ENCODE measurements at places on chromosomes 5 and 9.
A peak's percentile ranks its signal among the peaks of the same experiment; 100 is the strongest.

DNA sequence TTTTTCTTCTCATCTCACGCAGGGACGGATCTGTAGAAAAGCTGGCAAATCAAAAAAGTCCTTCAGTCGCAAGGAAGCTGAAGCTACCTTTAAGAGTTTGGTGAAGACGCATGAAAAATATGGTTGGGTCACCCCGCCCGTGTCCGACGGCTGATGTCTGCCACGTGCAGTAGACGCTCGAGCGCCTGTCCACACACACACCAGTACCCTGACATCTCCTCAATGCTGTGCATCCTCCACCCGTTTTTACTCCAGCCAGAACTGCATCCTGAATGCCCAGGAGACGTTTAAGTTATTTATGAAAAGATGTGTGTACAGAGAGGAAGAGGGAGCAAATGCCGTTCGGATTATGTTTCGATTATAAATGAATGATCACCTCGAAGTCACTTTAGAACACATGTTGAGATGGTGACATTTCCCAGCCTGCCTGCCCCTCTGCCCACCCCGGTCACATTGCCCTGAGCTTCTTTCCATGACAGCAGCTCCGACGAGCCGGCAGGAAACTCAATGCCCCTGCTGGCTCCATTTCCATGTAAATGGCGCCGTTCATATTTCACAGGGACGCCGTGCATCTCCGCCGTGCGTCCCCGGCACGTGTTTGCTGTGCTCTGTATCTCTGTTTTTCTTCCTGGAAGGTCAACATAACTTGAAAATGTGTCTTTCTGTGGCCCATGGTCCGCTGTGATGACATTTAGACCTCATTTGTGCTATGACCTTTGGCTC lies 42.7 kb downstream of the UBE2QL1 start:
- DNase-seq = no peak

DNA sequence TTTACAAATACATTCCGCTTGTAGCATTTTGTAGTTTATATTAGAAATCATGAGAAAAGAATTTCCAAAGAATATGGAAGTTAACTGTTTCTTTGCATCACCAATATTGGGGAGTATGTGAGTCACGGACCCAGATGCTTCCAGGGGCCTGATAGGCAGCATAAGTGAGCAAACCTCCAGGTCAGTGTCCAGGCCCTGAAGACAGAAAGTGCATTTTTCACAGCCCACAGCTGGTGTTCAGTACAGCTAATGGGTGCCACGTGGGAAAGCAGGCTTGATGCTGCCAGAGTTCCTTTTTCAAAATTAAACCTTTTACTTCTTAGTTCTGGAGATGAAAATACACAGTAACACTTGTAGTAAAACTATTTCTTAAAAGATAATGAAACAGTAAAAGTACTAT lies 454.4 kb upstream of the ACTBL2 start:
- peak; percentile 70 for DNase-seq

- DNase-seq = no peak
These were observed 1173.7 kb upstream of the SEMA6A start for GRCh38 chr5:117748336-117748735.

GRCh38 chr5:174623433-174624019 lies 100.9 kb upstream of the MSX2 start:
- DNase-seq = no peak

GRCh38 chr5:107770051-107770450 lies 99.3 kb upstream of the EFNA5 start:
- no peak for DNase-seq

DNA sequence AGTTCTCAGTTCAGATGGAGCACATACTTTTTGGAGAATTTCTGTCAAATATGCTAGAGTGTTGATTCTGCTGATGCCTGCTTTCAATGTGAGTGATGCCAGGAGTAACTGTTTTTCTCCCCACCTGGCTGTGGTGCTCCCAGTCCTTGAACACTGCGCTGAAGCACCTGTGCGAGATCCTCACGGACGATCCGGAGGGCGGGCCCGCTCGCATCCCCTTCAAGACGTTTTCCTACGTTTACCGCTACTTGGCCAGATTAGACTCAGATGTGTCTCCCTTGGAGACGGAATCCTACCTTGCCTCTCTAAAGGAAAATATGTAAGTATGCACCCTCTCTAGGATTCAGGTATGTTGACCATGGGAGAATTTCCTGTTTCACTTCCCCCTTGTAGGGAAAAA lies 19.4 kb downstream of the ROPN1L start:
- DNase-seq = no peak

DNA sequence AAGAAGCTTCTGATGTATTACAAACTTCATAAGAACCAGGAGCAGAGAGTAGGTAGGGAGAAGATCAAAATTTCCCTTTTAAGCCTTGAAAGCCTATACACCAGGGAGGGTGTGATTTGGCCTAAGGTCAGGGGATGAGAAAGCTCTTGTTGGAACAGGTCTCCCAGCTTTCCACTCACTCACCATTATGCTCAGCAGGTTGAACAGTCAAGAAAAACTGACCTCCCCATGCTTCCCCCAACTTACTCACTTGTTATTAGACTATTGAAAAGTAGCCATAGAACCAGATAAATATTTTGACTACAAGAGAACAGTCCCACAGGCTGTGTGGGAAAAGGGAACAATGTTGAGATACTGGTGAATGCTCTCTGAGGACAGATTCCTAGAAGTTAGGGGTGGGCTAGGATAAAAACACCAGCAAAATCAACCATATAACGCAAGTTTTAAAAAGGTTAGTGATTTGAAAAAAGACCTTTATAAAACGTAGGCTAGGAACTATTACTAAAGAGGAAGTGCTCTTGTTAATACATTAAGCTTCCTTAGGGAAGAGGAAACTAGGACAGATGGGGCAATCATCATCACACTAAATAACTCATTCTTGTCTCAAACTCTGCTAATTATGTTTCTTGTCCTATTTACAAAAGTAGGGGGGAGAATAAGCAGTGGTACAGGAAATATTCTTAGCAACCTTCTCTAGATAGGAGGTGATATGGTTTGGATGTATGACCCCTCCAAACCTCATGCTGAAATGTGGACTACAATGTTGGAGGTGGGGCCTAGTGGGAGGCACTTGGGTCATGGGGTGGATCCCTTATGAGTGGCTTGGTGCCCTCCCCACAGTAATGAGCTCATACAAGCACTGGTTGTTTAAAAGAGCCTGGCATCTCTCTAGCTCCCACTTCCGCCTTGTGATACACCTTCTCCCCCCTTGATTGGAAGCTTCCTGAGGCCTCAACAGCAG lies 31.0 kb downstream of the PCDHGC5 start:
- no peak for DNase-seq

DNA sequence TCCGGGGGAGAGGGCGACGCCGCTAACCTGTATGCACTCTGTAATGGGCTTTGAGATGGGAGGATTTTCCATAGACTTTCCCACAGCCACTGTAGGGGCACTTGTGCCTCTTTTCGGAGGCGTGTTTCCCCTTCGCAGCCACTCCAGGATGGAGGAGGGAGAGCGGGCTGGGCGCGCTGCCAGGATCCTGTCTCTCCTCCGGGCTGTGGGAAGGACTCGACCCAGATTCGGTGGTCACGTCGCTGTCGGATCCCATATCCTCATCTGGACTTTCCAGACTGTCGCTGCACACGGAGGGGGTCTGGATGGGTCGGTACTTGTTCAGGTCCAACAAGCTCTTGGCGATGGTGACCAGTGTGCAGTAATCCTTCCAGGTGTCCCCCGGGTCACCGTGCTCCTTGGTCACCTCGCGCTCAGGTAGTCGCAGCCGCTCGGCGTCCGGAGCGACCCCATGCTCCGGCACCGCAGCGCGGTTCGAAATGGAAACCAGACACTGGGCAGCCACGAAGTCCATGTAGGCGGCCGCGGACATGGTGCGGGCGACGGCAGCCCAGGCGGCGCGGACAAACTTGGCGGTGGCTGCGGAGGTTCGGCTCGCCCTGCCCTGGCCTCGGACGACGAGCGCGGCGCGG lies 1.5 kb downstream of the KLF9 start:
- peak; percentile 81 for DNase-seq

DNA sequence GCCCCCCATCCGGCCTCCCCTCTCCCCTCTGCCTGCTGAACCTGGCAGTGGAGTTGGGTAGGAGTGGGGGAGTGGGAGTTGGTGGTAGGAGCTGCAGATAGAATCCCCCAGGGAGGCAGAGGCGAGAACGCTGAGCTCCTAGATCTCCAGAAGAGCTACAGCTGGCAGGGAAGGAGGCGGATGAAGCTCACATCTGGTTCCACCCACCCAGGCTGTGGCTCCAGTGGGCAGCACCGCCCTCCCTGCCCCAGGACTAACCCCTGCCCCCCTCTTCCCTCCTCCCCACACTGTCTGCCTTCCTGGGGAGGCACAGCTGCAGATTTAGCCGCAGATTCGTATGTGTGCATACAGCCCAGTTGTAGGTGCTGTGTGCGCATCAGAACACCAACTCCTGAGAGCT lies 34.2 kb downstream of the C9orf50 start:
- no peak for DNase-seq

GRCh38 chr5:167771571-167771970 lies 519.9 kb upstream of the WWC1 start:
- DNase-seq = no peak

DNA sequence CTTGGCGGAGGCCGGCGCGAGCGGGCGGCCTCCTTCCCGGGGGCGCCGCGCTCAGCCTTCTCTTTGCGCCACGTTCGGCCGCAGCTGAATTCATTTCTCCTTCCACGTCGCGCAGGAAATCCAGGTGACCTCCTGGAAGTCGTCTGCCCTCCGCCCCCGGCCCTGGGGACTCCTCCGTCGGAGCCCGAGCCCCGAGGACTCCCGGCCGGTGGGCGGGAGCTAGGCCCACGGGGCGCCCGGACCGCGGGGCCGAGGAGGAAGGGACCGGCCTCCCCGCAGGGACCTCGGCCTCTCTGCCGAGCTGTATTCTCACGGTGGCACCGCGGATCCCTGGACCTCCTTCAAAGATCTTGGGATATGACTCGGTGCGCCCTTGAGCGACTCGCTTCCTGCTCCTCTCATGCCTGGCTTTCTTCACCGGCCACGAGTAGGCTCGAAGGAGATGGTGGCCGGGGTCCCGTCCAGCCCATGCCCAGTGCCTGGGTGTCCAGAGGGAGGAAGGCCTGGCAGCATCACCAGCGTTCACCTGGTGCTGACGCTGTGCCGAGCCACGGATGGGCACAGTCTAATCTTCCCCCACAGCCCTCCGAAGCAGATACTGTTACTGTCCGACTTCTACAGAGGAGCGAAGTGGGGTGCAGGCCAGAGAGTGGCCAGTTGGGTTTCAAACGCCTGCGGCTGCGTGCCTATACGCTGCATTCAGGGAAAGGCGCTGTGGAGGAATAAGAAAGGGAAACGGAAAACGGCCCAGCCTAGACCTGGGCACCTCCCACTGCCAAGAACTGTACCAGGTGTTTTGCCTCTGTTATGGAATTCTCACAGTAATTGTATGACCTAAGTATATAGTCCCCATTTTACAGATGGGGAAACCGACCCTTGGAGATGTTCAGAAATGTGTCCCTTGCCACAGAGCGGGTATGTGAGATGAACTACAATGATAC lies 47.3 kb downstream of the PAX5 start:
- DNase-seq = no peak

DNA sequence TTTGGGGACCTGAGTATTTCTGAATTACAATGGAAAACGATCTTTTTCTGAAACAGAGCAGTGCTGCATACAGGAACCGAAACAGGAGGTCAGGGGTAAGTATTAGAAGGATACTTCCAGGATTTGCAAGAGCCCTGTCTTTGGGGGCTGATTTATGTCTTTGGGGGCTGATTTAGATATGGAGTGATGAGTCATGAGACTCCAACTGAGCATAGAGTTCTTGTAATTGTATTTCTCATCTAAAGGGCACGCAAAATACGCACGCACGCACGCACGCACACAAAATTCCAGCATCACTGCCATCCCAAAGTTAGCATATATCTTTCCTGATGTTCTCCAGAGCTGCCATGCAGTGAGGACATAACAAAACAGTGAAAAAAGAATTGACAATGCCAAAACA lies 414.8 kb upstream of the CCNH start:
- no peak for DNase-seq

DNA sequence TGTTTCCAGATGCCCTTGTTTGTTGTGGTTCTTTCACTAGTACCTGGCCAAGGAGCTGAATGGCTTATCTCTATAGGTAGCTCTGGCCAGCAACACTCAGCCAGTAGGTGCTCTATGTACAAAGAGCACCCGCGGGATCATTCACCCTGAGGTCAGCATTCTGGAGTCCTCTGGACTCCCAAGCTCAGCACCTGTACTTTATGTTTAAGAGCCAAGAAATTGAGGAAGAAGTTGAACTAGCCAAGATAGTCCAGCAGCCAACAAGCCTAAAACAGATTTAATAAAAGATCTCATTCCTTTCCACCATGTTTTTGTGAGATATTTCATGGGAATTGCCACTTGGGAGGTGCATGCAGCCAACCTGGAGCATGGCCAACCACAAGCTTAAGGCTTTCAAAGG lies 242.6 kb upstream of the PAPPA start:
- DNase-seq = no peak

- no peak for DNase-seq
These were observed 103.0 kb downstream of the GLIS3 start for GRCh38 chr9:4196886-4197285.

DNA sequence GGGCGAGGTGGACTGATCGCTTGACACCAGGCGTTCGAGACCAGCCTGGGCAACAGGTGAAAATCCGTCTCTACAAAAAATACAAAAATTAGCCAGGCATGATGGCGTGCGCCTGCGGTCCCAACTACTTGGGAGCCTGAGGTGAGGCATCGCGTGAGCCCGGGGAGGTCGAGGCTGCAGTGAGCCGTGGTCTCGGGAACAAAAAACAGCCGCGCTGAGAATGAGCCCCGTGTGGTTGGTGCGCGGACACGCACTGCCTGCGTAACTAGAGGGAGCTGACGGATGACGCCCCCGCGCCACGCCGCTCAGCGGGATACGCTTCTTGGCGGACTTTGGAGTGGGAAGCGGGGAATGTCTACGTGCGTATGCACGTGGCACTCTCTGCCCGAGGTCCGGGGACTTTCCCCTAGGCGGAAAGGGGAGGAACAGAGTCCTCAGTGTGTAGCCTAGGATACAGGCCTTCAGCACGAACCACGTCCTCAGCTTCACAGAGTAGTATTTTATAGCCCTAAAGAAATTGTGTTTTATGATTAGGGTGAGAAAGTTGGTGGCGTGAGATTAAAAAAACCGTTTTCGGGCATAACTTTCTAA lies at the start of gene RMRP:
Gene RMRP (minus strand): TSS at position 474 of the 591 bp plus-strand sequence.
- DNase-seq = peak; percentile 100

DNA sequence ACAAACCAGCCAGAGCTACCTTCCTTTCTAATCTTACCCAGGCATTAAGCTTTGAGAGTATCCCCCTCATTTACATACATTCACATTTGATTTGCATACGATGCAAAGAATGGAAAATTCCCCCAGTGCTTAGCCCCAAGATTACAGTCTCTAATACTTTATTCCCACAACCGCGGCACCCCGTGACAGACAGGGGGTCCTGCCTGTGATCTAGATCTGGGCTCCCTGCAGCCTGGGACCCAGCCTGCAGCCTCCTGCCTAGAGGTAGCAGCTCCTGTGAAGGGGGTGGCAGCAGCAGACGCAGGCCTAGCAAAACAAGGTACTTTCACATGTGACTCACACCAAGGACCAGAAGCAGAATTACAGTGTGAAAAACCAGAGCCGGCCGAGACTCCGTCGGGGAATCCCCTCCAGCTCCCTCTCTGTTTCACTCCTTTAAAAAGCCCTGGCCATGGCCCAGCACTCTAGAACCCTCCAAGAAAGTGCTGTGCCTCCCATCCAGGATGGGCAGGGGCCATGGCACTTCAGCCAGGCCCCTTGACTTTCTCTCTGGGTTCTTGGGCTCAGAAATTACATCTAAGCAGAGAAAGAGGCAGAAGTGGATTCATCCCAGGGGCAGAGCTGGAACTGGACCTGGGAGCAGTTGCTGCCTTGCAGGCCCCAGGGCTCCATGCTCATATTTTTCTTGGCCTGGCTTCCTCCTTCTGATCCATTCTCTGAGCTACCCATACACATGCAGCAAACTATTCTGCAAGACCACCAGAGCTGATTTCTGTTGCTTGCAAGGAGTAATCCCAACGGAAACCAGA lies 14.0 kb upstream of the TCF7 start:
- peak; percentile 85 for DNase-seq
